Activated B cell treated with CpG ODN at 0.5 μM for 24 hours (primary cell): ENCODE measurements at places on chromosomes 2 and 18.

- H3K36me3 ChIP-seq = no peaks in the 10 kb centered on the region
- H3K4me1 ChIP-seq = no peaks in the 10 kb centered on the region
- H3K27me3 ChIP-seq = peaks cover 5% of the 10 kb centered on the region
- H3K27ac ChIP-seq = no peak overlapping the region
- no peak overlapping the region for H3K4me3 ChIP-seq
These were observed 176.8 kb downstream of the KCNS3 start for GRCh38 chr2:18055290-18055689.

DNA sequence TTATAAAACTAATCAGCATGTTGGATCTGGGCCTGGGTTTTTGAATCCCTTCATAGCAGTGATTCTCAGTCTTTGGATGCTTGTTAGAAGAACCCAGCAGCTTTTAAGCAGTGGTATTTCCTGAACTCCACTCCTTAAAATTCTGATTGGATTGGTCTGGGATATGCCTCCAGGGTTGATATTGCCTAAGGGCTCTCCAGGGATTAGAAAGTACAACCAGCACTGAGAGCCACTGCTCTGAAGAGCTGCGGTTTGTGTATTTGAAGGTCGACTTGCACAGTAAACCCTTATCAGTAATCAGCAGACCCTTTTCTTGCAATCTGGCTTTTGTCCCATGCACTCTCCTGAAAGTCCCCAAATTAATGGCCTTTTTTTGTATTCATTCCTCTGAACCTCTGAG, 17.0 kb upstream of the RBMS1 start:
- H3K27ac ChIP-seq = no peak overlapping the region
- DNase-seq = no peak
- peaks cover 9% of the 10 kb centered on the region for H3K27me3 ChIP-seq
- H3K36me3 ChIP-seq = no peaks in the 10 kb centered on the region

DNA sequence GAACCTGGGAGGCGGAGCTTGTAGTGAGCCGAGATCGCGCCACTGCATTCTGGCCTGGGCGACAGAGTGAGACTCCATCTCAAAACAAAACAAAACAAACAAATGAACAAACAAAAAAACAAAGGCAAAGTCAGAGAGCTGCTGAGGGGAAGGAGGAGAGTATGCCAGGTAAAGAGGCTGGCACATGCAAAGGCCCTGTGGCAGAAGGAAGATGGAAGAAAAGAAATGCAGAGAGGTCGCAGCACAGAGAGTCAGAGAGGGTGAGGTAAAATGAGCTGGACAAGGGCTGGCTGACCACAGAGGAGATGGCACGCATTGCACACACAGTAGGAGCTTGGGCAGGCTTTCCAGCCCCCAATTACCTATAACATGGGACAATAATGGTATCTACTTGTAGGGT, 47.0 kb downstream of the FAM178B start:
- H3K27ac ChIP-seq = no peak overlapping the region
- H3K4me1 ChIP-seq = peaks cover 7% of the 10 kb centered on the region
- no peak for DNase-seq
- H3K4me3 ChIP-seq = no peak overlapping the region
- peaks cover 2% of the 10 kb centered on the region for H3K27me3 ChIP-seq

DNA sequence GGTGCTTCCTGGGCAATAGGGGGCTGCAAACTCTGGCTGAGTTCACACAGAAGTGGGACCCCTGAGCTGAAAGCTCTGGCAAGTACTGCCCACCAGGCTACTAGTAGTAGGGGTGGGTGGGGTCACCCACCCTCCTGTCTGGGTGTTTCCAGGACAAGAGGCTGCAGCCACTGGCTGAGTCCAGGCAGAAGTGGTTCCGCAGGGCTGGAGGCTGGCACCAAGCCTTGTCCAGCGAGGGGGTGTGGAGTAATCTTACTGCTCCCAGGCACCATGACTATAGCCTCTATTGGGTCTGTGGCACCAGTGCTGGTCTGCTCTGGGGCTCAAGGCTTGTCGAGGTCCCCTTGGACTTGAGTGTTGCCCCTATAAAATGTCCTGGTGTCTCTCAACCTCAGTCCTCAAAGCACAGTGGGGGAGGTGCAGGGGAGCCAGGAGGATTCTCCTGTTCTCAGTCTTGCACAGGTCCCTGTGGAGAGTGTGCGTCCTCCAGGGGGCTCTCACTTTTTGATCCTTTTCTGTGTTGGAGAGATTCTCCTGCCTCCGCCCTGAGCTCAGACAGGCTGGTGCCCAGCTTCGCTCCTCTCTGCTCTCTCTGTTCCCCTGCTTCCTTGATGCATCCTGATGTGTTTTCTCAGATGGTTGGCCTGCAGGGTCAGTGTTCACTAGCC, 48.1 kb downstream of the NUP35 start:
- H3K27ac ChIP-seq = no peak overlapping the region
- no peaks in the 10 kb centered on the region for H3K27me3 ChIP-seq
- no peaks in the 10 kb centered on the region for H3K4me1 ChIP-seq
- no peak overlapping the region for H3K4me3 ChIP-seq
- DNase-seq = no peak

DNA sequence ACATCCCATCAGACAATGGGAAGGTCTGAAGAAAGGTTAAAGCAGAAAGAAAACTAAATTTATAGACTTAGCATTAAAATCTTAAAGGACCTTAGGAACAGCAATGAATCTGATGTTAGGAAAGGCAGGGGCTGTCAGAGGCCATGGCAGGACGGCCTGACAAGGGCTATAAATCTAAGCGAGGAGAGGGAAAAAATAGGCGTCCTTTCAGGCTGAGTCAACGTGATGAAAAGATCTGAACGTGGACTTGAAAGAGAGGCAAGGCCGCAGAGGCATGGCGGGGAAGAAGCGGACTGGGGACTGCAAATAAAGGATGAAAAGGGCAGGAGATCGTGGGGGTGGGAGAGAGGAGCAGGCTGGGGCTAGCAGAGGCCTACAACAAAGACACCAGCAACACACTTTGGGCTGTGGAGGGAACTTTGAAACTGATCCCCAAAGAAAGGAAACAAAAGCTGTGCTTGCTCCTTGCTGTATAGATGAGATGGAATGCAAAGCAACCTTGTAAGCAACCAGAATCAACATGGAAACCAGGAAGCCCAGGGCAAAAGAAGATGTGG, 145.6 kb downstream of the NRP2 start:
- no peak overlapping the region for H3K4me3 ChIP-seq
- H3K36me3 ChIP-seq = no peaks in the 10 kb centered on the region
- no peaks in the 10 kb centered on the region for H3K27me3 ChIP-seq
- no peak for DNase-seq

DNA sequence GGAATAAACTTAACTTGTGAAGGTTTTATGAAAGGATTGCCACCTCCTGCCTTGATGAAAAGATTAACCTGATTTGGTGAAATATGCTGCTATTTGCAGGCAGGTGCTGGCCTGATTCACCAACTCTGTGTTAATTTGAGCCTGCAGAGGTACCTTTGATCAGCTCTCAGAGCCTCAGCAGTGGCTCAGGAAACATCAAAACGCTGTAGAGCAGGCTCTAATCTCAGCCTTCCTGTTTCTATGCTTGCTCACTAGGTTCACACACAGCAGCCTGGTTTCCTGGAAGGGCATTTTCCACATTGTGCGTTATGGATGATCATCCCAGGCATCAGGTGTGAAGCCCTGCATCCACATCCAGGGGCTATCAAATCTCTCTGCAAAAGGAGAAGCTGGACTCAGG, 16.9 kb downstream of the TGIF1 start:
- H3K36me3 ChIP-seq = peaks cover 7% of the 10 kb centered on the region
- no peak overlapping the region for H3K27ac ChIP-seq
- H3K27me3 ChIP-seq = no peaks in the 10 kb centered on the region
- H3K4me1 ChIP-seq = peaks cover 8% of the 10 kb centered on the region

GRCh38 chr2:226079671-226080181, 680.2 kb downstream of the NYAP2 start:
- H3K27ac ChIP-seq = no peak overlapping the region
- DNase-seq = no peak
- no peaks in the 10 kb centered on the region for H3K36me3 ChIP-seq

DNA sequence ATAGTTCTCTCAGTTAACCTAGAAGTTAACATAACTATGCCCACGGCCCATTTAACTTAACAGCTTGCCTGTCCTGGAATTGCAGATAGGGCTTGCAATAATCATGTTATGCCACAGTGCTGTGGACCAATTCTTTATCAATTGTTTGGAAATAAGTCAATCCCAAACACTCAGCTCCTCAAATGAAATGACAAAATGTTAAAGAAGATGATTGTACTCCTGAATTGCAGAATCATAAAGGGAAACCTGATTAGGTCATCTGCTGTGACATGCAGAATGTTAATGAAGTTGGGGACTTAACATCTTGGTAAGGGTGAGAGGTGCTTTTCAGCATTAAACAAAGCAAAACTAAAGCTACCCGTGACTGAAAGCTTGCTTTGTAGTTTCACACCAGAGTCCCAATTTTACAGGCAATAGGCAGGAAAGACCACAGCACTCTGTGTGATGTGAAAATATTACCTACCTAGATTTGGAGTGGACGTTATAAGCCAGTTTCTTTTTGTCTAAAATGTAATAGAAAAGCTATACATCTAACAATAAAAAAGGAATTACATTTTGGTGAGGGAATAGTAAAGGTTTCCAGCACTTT, 364.0 kb downstream of the GPD2 start:
- H3K36me3 ChIP-seq = no peaks in the 10 kb centered on the region
- no peak for DNase-seq
- H3K4me3 ChIP-seq = no peak overlapping the region
- no peak overlapping the region for H3K27ac ChIP-seq
- H3K27me3 ChIP-seq = no peaks in the 10 kb centered on the region

DNA sequence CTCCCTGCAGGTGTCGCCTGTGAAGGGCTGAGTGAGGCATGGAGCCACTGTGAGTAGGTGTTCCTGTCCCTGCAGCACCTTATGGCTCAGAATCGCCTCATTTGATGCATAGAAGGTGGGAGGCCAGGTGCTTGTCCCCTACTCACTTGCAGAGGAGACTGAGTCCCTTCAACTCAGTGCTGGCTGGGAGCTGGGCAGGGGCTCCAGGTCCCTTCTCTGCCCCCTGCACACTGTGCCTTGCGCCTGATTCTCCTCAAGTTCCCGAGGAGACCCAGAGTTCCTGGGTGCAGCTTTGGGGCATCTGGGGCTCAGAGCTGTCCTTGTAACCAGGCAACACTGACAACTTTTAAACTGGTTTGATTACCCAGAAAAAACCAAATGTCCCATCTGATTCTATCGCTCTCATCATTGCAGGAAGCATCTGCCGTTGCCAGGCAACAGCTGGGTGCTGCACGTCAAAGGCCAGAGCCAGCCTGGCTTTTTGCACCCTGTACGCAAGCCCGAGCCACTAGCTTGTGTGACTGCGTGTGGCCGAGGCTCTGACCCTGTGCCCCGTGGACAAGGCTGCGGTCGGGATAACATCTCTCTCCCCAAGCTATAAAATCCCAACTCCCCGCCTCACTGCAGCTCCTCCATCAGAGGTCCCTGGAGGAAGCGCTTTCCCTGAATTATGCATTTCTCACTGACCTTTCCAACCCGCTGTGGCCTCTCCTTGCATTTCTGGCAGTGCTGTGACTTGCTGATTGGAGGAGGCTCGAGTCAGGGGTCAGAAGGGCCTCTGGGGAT, 130.8 kb upstream of the HDAC4 start:
- no peak for DNase-seq
- H3K36me3 ChIP-seq = no peaks in the 10 kb centered on the region
- H3K27me3 ChIP-seq = peaks cover 3% of the 10 kb centered on the region
- no peaks in the 10 kb centered on the region for H3K4me1 ChIP-seq

DNA sequence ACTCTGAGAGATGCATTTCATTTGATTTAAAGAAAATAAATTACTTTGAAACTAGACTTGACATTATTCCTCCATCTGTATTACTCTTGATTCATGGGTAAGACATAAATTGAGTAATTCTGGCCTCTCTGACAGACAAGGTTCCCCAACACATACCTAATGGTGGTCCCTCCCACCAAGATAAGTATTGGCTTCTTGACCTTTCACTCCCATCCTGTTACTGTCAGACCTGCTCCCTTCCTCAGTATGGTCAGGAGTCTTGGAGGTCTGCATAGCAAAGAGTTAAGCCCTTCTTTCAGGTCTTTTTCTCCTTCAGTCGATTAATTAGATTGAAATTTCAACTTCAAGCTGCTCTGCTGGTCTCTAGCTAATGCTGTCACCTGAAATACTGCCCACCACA, 42.2 kb upstream of the ACVR1 start:
- H3K36me3 ChIP-seq = no peaks in the 10 kb centered on the region
- DNase-seq = no peak
- H3K27me3 ChIP-seq = peaks cover 8% of the 10 kb centered on the region
- H3K27ac ChIP-seq = no peak overlapping the region

GRCh38 chr18:58694720-58695468, 23.6 kb downstream of the MALT1 start:
- no peak overlapping the region for H3K4me3 ChIP-seq
- no peak for DNase-seq
- H3K4me1 ChIP-seq = peaks cover 19% of the 10 kb centered on the region
- H3K27me3 ChIP-seq = no peaks in the 10 kb centered on the region
- H3K27ac ChIP-seq = peak overlapping the region; percentile 2
- H3K36me3 ChIP-seq = peaks cover 41% of the 10 kb centered on the region

GRCh38 chr2:194714541-194714940, 942.5 kb upstream of the SLC39A10 start:
- no peaks in the 10 kb centered on the region for H3K27me3 ChIP-seq
- no peaks in the 10 kb centered on the region for H3K36me3 ChIP-seq
- H3K4me1 ChIP-seq = no peaks in the 10 kb centered on the region
- H3K4me3 ChIP-seq = no peak overlapping the region
- no peak overlapping the region for H3K27ac ChIP-seq
- DNase-seq = no peak

GRCh38 chr2:65076345-65076710, 20.1 kb downstream of the CEP68 start:
- peak overlapping the region; percentile 53 for H3K27ac ChIP-seq
- H3K4me3 ChIP-seq = no peak overlapping the region
- H3K27me3 ChIP-seq = no peaks in the 10 kb centered on the region
- peaks cover 27% of the 10 kb centered on the region for H3K4me1 ChIP-seq

GRCh38 chr2:212109792-212110680, 428.6 kb downstream of the ERBB4 start:
- no peaks in the 10 kb centered on the region for H3K27me3 ChIP-seq
- DNase-seq = no peak
- H3K27ac ChIP-seq = no peak overlapping the region
- H3K4me1 ChIP-seq = no peaks in the 10 kb centered on the region
- H3K36me3 ChIP-seq = no peaks in the 10 kb centered on the region
- no peak overlapping the region for H3K4me3 ChIP-seq

DNA sequence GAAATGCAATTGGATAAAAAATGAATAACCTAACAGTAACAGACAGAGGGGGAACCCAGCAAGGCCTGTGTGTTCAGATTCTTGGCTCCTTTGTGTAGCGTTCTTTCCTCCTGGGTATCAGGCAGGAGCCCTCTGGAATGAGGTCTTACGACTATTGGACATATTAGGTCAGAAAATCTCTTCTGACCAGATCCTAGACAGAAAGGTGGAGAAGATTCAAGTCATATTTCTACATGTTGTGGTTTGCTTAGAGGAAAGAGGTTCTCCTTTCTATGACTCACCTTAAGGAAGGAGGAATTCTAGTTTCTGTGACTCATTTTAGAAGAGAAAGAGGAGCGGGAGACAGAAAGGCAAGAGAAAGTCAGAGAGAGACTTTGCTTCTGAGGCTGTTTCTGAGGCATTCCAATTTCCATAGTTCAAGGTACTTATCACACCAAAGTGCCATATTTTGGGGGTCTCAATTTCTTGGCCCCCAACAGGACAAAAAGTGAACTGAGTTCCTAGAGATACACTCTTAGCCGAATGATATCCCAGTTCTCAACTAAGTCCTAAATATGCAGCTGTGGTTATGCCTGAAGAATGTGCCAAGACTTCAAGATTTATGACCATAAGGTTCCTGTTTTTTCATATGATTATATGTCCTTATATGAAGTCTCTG, 618.6 kb downstream of the ZEB2 start:
- peaks cover 5% of the 10 kb centered on the region for H3K27me3 ChIP-seq
- no peaks in the 10 kb centered on the region for H3K36me3 ChIP-seq
- no peak overlapping the region for H3K27ac ChIP-seq
- H3K4me3 ChIP-seq = no peak overlapping the region
